Activated CD8-positive, alpha-beta memory T cell treated with anti-CD3 and anti-CD28 coated beads for 1 hour (primary cell): ENCODE measurements at places on chromosomes 16 and 17.

DNA sequence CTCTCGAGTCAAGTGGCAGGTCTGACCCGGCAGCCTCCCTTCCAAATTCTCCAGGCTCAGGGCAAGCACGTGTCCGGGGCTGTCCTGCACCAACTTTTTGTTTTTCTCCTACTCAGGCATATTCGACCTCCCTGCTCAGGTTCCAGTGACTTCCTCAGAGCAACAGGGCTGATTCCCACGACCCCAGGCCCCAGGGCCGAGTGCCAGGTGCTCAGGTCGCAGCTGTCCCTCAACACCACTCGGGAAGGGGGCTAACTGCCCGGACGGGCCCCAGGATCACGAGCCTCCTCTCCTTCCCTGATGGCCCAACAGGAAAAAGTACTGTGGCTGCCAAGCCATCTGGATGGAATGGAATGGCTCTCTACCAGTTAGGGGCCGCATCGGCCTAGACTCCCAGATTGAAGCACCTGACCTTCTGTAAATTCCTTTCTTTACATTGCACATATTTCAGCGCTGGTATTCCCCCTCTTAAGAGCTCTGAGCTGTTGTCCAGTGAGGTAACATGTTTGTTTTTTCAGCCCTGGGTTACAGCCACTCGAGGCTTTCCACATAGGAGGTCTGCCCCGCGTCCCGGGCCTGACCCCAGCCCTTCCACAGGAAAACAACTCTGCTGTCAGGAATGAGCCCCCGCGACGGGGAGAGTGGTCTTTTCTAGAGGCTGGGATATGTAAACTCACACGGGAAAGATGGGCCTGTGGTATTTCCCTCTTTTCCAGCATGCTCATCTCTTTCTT, 25.0 kb downstream of the NXN start:
- DNase-seq, result no peak

GRCh38 chr17:32801193-32801592, 75.7 kb downstream of the MYO1D start:
- no peak for DNase-seq

DNA sequence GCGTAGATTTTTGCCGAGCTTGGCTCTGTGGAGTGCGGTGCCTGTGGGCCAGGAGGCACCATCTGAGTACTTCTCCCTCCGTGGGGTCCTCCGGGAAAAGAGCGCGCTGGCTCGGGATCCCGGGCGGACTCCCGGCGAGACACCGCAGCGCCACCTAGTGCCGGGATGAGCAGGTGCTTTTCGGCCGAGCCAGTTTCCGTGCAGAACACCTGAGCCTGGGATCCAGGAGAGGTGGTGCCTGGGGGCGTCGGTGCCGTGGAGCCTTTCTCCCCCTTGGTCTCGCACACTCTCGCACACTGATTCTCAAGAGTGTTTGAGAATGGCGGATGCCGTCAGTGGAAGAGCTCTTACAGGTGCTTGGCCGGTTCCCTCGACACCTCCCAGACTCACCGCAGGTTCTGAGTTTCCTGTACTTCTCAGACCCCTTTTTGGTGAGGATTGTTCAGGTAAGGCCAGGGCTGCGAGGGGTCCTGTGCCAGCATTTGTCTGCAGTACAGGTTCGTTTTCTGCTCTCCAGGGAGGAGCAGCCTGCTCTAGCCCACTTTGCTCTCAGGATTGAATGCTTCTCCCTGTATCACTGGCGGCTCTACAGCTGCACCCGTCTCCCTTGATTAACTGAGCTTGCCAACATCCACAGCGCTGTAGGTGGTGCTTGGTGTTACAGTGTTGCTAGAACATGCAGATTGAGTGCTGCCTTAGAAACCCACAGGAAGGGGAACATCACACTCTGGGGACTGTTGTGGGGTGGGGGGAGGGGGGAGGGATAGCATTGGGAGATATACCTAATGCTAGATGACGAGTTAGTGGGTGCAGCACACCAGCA, 23.3 kb downstream of the TBCD start:
- DNase-seq, result no peak

DNA sequence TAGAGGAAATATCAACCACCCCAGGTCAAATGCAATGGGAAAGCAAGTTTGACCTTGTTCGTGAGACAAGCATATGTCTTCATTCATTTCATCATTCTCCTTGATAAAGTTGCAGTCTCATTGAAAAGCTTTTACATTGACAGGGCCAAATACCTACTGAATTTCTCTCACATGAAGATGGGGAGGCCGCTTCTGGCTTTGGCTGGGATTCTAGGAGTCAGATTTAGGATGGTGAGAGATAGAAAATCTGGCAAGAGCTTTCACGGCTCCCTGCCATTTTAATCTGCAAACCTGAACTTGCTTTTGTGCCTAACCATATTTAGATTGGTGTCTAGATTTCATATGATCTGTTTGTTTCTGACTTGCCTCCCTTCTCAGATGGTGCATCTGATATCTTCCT, 88.0 kb downstream of the TMEM100 start:
- no peak for DNase-seq

DNA sequence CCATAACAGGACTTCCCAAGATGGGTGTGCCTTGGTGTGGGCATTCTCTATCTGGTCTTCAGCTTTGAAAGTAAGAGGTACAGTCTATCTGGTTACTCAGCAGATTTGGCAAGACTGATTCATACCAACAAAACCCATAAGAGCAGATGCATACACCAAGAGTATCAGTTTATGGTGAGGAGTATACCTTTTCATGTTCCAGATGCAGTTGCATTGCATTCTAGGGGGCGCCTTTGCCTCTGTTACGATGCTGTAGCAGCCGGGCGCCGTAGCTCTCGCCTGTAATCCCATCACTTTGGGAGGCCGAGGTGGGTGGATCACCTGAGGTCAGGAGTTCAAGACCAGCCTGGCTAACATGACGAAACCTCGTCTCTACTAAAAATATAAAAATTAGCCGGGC, 31.1 kb upstream of the CARMIL2 start:
- no peak for DNase-seq

DNA sequence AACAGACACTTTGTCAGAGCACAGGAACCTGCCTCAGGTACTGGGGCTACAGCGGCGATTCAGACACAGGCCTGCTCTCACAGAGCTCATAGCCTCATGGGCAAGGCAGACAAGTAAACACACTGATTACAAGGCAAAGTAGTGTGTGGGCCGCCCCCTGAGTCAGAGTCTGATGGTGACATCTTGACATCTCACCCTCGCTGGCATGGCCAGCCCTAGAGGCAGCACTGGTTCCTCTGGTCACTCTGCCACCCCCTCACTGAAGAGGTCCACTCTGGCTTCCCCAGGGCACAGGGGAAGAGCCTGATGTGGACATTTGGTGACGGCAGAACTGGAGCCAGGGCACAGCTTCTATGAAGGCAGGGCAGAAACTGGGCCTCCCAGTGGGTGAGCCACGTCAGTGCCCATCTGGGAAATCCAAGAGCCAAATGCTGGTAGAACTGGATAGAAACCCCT, 32.9 kb upstream of the TOB1 start:
- DNase-seq, result no peak

DNA sequence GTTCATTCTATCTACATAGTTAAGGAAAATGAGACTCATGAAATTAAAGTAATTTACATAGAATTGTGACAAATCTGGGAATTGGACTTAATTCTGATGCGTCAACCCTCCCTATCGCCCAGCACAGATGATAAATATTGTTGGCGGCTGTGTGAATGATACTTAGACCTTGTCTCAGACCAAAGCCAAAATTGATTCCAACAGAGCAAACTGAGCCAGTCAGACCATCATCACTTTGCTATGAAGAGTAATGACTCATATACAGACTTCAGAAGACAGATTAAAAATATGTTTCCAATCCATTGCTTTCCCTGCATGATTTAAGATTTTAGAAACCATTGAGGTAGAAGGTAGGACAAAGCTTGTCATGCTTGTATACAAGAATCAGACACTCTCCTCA, 1156.7 kb upstream of the CDH8 start:
- no peak for DNase-seq
